ENCODE measurements at places on chromosomes 6 and 20.

- no peak for DNase-seq
These were observed 87.5 kb downstream of the TRERF1 start for GRCh38 chr6:42363926-42364849.

DNA sequence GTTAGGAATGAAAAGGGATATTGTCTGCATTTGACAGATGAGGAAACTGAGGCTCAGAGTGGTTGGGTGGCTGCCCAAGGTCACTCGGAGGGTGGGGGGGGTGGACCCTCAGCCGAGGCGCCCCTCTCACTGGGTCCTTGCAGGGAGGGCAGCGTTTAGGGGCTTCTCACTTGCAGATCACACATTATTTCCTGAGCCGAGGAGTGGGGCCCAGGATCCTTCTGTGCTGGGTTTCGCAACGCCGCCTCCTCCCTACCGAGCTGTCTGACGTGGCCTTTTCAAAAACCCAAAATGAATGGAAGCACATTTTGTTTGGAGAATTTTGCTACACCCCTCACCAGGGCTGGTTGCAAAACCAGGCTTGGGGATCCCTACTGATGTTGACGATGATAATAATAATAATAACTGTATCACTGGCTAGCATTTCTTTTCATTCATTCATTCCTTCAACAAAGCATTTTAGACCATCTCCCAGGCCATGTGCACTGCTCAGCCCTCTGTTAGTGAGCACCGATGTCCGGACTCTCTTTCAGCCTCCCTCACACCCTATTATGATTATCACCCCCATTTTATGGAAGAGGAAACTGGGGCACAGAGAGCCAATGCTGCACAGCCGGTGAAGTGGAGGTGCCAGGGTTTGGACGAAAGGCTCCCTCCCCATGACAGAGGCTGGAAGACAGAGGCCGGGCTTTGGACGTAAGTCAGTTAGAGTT is 5.2 kb downstream of the DLGAP4 start:
- no peak for DNase-seq

DNA sequence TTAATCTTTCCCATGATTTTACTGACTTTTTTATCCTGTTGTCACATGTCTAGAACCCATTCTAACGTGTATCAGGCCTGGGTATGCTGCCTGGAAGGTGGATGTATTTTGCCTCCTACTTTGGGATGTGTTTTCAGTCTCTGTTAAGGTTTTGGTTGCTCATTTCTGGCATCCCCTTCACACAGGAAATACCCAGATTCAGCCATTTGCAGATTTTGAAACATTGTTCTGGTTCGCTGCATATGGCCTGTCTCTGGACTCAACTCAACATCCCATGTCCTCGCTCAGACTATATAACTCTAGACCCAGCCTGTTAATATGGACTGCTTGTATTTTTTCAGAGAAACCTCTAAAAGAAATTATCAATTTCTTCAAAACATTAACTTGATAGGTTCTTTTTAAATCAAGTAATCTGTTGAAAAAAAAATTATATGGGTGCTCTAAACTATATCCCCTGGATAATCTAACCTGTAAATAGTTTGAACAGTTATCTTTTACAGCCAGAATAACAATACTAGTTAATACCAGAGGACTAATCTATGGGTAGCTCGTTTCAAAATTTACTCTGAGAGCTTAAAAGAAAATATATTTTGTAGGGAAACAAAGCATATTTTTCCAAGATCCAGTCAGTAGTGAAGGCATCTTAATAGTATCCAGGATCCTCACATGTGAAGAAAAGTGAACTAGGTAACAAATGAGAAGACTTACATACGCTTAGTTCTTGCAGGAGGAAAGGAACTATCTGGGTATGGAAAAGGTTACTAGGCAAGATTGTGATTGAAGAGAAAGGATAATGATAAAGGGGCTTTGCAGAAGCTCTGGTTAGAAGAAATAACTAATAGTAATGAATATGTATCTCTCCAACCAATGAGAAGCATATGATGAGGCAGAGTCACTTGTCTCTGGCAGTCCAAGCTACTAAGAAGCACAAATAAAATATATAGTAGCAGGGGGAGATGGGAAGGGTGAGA is 23.4 kb upstream of the HLA-DQB1 start:
- no peak for DNase-seq

DNA sequence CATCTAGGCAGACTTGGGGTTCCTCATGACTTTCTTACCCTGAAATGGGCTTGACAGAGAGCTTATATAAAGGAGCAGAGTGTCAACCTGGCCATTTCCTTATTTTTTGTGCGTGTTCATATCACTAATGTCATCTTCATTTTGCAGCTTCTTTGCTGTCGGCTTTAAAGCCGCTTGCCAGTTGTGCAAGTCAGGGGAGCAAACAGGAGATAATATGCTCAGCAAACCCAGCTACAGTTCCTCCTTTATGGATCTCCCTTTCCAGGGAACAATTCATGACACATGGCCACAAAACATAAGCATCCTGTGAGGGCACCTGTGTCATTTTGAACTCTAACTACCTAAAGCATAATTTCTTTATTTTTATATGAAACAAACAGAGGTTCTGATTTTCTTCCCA is 6.5 kb upstream of the TUBB2B start:
- no peak for DNase-seq

DNA sequence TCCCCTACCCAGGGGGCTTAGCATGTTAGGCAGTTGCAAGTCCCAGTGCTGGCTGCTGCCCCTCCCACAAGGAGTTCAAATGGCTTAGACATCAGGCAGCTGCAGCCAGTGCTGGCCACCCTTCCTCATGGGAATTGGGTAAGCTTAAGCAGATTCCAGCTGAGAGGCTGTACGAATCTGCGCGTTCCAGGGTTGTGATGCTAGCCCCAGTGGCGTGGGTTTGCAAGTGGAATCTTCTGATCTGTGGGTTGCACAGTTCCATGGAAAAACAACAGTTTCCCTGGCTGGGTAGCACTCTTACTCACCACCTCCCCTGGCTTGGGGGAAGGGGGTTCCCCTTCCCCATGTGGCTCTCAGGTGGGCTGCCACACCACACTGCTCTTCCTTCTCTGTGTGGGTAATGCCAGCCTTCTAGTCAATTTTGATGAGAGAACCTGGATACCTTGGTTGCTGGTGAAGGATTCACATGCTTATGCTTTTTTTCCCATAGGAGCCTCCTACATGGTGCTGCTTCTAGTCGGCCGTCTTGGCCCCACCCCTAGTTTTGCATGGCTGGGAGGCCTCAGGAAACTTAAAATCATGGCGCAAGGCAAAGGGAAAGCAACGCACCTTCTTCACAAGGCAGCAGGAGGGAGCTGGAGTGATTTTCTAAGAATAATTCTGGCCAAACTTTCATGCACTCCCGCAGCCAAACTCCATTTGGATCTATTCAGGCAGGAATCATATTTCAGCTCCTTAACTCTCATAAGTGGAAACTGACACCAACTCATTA is 13.0 kb downstream of the DYNLT2 start:
- DNase-seq: no peak

GRCh38 chr20:1934721-1935573 is 39.7 kb downstream of the SIRPA start:
- DNase-seq: no peak

GRCh38 chr6:18044108-18044783 is 56.8 kb upstream of the KIF13A start:
- no peak for DNase-seq

- DNase-seq: no peak
These were observed 30.7 kb downstream of the C6orf163 start for GRCh38 chr6:87375315-87375714.

GRCh38 chr6:138309695-138310094 is 68.0 kb upstream of the SMIM28 start:
- DNase-seq: no peak

- DNase-seq: no peak
These were observed 391.1 kb upstream of the HSF2 start for GRCh38 chr6:122008101-122008999.

- no peak for DNase-seq
These were observed 207.6 kb upstream of the FOXA2 start for GRCh38 chr20:22791877-22792525.

DNA sequence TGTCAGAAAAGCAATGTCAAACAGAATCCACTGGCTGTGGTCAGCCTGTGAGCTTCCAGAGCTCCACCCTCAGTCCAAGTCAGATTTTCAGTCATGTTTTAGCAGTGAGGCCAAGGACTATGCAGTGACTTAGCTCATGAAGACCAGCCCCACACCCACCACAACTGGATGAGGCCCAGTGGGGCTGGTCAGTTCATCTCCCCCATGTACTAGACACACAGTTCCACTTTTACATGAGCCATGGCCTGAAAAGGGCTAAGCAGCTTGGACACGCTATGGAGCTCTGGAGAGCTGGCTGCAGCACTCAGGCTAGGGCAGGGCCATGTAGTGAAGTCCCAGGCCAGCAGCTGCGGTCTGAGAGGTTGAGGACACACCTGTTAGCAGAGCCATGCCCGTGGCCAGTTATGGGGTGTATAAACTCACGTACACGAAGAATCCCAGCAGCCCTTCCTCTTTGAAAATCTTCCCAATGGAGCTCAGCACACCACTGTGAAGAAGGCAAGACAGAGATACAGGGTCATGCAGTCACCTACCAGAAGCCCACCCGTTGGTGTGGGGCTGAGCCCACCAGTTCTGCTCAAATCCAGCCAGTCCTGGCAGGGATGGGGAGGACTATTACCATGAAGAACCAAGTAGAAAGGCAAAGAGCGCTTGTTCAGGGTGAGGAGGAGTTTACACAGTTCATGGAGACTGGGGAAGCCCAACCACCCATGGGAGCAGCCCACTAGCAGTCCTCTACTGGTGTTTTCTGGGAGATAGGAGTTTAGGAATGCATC is 10.6 kb downstream of the MTCH1 start:
- no peak for DNase-seq

GRCh38 chr6:156960525-156960924 is 183.3 kb downstream of the ARID1B start:
- DNase-seq: no peak

DNA sequence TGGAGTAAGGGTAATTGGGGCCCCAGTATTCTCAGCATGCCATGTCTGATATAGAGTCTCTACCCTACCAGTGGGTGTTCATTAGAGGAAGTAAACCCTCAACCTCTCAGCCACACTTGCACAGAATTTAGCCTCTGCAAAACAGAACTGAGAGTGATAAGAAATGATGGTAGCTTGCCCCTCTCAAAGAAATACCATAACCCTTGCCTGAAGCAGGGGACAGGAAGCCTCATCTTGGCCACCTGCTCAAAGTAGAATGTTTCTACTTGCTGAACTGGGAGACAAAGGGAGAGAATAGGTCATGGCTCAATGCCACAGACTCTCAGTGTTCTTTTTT is 33.7 kb downstream of the SPTLC3 start:
- DNase-seq: no peak

DNA sequence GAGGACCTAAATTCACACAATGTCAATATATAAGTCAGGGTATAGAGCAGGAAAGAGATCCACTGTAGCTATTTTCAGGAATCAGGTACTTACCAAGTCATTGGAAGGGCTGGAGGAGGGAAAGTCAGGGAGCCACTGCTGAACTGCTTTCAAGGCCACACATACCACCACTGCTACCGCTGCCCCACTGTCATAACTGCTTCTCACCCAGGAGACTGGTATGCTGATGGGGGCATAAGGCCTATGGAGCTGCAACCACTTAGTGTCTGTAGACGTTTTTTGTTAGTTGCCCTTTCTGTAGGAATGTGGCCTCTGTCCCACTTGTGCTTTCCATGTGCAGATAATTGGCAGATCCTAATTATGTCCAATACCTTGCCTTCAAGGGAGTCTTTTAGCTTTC is 5.4 kb downstream of the SMAP1 start:
- DNase-seq: no peak

DNA sequence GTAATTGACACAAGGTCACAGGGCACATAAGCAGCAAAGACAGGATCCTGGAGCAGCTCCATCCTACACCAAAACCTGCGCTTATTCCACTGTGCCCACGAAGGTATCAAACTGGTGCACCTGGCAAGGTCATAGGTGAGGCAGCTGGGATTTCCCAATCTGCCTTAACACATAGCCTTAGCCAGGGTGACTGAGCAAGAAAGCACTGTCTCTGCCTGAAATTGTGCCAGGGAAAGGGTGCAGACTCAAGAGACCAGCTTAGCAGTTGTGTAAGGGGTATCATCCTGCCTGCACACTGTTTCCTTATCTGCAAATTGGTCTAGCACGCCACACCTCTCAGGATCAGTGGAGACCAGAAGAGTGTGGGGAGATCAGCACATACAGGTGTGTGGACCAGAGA is 82.8 kb downstream of the MAFB start:
- no peak for DNase-seq

DNA sequence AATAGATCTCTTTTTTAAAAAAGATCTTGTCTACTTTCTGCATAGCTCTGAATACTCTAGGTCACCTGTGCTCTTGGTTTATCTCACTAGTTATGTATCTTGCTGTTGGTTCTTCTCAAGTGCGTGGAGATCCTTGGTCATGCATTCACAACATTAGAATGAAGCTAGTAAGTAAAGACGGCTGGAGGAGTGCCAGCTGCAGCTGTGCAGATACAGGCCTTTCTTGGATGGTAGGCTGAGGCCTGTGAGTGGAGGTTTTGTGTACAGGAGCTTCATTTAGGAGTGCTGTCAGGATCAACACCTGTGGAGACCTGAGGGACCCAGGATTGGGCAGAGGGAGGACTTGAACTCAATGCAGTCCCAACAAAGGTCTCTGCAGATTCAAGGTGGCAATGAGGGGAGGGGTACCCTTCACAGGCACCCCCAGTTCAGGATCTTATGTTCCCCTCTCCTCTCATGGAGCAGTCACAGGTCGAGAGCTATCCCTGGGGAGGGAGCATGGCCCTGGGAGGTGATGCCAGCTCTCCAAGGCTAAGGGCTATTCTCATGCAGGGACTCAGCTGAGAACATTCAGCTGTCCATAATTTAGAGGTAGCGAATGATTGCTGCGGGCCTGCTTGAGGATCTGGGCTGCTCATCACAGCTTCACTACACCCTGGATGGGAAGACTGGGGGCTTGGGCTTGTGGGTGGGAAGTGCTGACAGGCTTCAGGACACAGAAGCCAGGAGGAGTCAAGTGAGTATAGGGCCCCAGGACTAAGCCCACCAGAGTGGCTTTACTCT is 98.9 kb upstream of the ENPP5 start:
- no peak for DNase-seq

- no peak for DNase-seq
These were observed 395.0 kb upstream of the RUNX2 start for GRCh38 chr6:44933108-44933507.

DNA sequence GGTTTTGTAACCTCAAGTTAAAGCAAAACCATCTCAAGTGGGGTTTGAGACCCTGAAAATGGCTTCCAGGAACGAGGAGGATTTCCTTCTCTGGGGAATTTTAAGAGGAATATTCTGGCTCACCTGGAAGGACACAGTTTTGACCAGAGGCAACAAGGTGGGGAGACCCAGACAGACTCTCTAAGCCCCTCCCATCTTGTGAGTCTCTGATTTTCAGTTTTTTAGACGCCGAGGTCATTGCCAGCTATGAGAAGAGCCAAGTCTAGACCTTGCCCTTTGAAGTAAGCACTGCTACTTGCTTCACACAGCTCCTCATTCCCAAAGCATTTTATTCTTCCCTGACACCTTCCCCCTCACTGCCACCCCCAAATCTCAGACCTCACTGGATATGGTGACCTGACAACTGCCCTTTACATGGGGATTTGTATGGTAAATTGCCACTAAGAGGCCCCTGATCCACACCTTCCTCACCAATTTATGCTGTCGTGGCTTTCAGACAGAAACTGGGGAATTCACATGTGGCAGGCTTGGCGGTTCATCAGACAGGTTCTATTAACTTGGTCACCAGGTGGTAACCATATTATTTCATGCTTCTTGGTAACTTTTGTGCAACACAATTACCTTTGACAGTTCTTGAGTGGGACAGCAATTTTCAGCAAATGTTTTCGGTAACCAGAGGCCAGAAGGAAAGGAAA is 116.2 kb downstream of the ISM1 start:
- no peak for DNase-seq

Data from hematopoietic multipotent progenitor cell treated with erythropoietin and hydrocortisone succinate and interleukin-3 and kit ligand, for 15 days (in vitro differentiated cells).